ENCODE measurements at places on chromosomes 5 and 9. TPM values are rescaled to one million over a fixed set of nuclear protein-coding genes. Genes with fewer than 3 reads are reported as not detected.
A peak's percentile ranks its signal among the peaks of the same experiment; 100 is the strongest.

- H3K27me3 ChIP-seq = no peaks in the 10 kb centered on the region
- H3K27ac ChIP-seq = no peak overlapping the region
- DNase-seq = no peak
- no peaks in the 10 kb centered on the region for H3K36me3 ChIP-seq
Observed at GRCh38 chr9:71179183-71179582, 57.8 kb upstream of the TRPM3 start.

DNA sequence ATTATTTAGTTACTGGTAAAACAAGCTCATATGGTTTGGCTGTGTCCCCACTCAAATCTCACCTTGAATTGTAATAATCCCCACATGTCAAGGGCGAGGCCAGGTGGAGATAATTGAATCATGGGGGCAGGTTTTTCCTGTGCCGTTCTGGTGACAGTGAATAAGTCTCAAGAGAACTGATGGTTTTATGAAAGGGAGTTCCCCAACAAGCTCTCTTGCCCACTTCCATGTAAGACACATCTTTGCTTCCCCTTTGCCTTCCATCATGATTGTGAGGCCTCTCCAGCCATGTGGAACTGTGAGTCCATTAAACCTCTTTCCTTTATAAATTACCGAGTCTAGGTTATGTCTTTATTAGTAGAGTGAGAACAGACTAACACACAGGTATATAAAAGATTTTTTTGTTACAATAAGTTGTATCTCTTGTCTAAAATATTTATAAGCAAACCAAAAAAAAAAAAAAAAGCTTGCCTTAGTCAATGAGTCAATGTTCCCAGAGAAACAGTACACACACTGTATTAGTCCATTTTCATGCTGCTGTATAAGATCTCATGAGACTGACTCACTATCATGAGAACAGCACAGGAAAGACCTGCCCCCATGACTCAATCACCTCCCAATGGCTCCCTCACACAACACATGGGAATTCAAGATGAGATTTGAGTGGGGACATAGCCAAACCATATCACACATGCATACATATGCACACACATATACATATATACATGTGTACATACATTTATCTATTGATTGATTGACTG is 138.3 kb downstream of the BASP1 start:
- no peaks in the 10 kb centered on the region for H3K27me3 ChIP-seq
- H3K36me3 ChIP-seq = no peaks in the 10 kb centered on the region
- no peak overlapping the region for H3K4me3 ChIP-seq
- DNase-seq = no peak

- no peaks in the 10 kb centered on the region for H3K36me3 ChIP-seq
- no peak overlapping the region for H3K4me3 ChIP-seq
- H3K27ac ChIP-seq = no peak overlapping the region
- DNase-seq = no peak
- H3K4me1 ChIP-seq = no peaks in the 10 kb centered on the region
Observed at GRCh38 chr9:70283848-70284247, 25.1 kb downstream of the SMC5 start.

- H3K27me3 ChIP-seq = no peaks in the 10 kb centered on the region
- no peak for DNase-seq
Observed at GRCh38 chr5:108687595-108688200, 60.0 kb upstream of the FER start.

Gene CD14
- 10.5 TPM for total RNA-seq

GRCh38 chr9:93133681-93134014 is 403 bp downstream of the NINJ1 start:
- H3K36me3 ChIP-seq = no peaks in the 10 kb centered on the region
- no peak for DNase-seq
- H3K4me1 ChIP-seq = peaks cover 67% of the 10 kb centered on the region
- H3K27me3 ChIP-seq = no peaks in the 10 kb centered on the region
- H3K4me3 ChIP-seq = peak overlapping the region; percentile 75
- peak overlapping the region; percentile 94 for H3K27ac ChIP-seq

DNA sequence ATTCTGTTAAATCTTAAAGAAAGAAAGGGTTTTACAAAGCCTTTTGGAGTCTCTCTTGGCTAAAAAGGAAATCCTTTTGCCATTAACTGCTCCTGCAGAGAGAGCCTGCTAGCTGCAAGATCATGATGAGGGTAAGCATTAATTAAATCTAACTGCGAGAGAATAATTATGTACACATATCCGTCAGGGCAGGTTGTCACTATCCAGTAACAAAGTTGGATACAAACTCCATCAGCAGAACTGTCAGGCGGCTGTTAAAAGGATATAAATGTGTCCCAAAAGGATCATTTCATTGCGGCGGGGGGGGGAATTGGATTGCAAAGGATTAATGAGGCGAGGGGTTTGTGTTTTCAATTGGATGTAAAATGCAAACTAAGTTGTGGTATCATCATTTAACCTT is 289.3 kb downstream of the ASTN2 start:
- H3K4me3 ChIP-seq = no peak overlapping the region
- H3K36me3 ChIP-seq = no peaks in the 10 kb centered on the region
- H3K27me3 ChIP-seq = no peaks in the 10 kb centered on the region
- no peak overlapping the region for H3K27ac ChIP-seq
- no peaks in the 10 kb centered on the region for H3K4me1 ChIP-seq
- DNase-seq = no peak

- no peaks in the 10 kb centered on the region for H3K27me3 ChIP-seq
- H3K4me3 ChIP-seq = no peak overlapping the region
- no peaks in the 10 kb centered on the region for H3K36me3 ChIP-seq
- H3K4me1 ChIP-seq = no peaks in the 10 kb centered on the region
Observed at GRCh38 chr5:144191998-144192397, 21.3 kb downstream of the KCTD16 start.

- no peak overlapping the region for H3K4me3 ChIP-seq
- H3K4me1 ChIP-seq = peaks cover 15% of the 10 kb centered on the region
- H3K36me3 ChIP-seq = no peaks in the 10 kb centered on the region
- DNase-seq = peak; percentile 68
- H3K27me3 ChIP-seq = no peaks in the 10 kb centered on the region
Observed at GRCh38 chr9:127575875-127576778, 36.0 kb upstream of the STXBP1 start.

- H3K27me3 ChIP-seq = no peaks in the 10 kb centered on the region
- H3K36me3 ChIP-seq = no peaks in the 10 kb centered on the region
- no peak for DNase-seq
- no peak overlapping the region for H3K27ac ChIP-seq
- H3K4me1 ChIP-seq = no peaks in the 10 kb centered on the region
Observed at GRCh38 chr5:28751396-28751795, 1713.0 kb upstream of the CDH9 start.

Gene CCNO
- 3.1 TPM for total RNA-seq

GRCh38 chr9:127277099-127277498 is 12.5 kb downstream of the GARNL3 start:
- no peak for DNase-seq
- peaks cover 3% of the 10 kb centered on the region for H3K4me1 ChIP-seq
- no peaks in the 10 kb centered on the region for H3K27me3 ChIP-seq
- peak overlapping the region; percentile 46 for H3K27ac ChIP-seq
- no peaks in the 10 kb centered on the region for H3K36me3 ChIP-seq

DNA sequence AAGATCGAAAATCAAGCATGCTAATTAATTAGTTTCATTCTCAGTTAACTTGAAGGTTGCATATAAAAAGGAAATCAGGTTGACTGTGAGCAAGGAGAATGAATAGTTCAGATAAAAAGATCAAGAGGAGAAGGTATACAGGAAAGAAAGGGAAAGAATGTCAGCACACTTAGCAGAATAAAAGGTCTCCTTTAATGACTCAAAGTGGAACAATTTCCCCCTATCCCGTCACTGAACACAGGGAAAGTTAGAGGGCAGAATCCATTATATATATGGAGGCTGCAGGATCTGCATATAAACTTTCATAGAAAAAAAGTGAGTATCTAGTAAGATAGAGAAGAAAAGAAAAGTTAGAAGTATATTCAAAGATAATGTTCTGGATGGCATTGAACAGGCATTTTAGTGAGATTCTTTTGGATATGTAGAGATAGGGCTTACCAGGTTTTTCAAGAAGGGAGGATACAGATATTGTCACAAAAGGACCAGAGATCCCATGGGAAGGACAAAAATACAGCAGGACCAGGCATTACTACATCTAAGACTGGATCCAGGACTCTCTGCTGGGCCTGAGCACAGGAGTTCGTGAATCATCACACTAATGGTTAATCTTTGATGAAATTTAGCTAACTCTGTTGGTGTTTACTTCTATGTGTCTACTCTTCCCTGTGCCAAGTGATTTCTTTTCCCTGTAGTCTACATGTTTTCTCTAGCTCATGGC is 988.2 kb upstream of the ARRDC3 start:
- no peak for DNase-seq
- H3K36me3 ChIP-seq = no peaks in the 10 kb centered on the region
- H3K27ac ChIP-seq = no peak overlapping the region
- no peak overlapping the region for H3K4me3 ChIP-seq
- no peaks in the 10 kb centered on the region for H3K27me3 ChIP-seq

DNA sequence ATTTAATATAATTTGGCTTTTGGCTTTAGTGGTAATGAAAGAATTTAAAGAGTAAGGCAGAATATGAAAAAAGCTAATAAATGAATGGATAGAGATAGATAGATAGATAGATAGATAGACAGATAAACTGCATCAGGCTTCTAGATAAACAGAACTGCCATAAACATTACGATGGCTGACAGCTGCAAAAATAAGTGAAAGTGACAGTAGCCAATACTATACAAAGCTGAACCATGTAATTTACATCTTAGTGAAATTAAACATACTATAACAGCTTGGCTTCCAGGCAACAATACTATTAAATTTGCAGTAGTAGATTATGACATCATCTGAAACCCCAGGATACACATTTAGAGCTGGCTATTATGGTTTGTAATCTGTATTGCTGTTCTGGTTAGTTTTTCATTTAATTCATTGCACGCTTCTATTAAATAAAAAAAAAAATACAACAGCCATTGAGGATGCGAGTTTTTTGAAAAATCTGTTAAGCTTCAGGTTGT is 1354.8 kb downstream of the PTPRD start:
- no peaks in the 10 kb centered on the region for H3K36me3 ChIP-seq
- H3K27me3 ChIP-seq = no peaks in the 10 kb centered on the region
- H3K4me1 ChIP-seq = no peaks in the 10 kb centered on the region
- H3K27ac ChIP-seq = no peak overlapping the region
- no peak overlapping the region for H3K4me3 ChIP-seq
- no peak for DNase-seq

DNA sequence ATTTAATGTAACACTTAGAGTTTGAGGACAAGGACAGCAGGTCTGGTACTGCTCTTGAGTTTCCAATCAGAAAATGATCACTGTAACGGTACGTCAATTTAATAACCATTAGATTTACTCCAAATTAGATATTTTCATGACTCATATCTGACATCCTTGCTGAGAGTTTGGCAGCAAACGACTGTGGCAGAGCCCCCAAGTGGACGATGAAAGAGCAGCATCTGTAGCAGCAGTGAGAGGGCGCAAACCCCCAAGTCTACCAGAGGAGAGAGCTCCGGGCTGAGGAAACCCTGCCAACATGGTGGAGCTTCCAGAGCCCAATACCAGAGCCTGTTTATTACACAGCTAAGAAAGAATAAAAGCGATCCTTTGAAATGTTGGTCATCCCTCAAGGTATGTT is 73.2 kb upstream of the EPB41L4A start:
- no peaks in the 10 kb centered on the region for H3K36me3 ChIP-seq
- no peak overlapping the region for H3K27ac ChIP-seq
- peak; percentile 69 for DNase-seq
- H3K27me3 ChIP-seq = no peaks in the 10 kb centered on the region
- no peak overlapping the region for H3K4me3 ChIP-seq
- H3K4me1 ChIP-seq = no peaks in the 10 kb centered on the region

Gene PCDHB9
- total RNA-seq = 0.40 TPM

- H3K27me3 ChIP-seq = no peaks in the 10 kb centered on the region
- H3K27ac ChIP-seq = no peak overlapping the region
- no peaks in the 10 kb centered on the region for H3K36me3 ChIP-seq
- DNase-seq = no peak
- H3K4me1 ChIP-seq = no peaks in the 10 kb centered on the region
Observed at GRCh38 chr9:121141706-121142105, 60.0 kb downstream of the RAB14 start.

DNA sequence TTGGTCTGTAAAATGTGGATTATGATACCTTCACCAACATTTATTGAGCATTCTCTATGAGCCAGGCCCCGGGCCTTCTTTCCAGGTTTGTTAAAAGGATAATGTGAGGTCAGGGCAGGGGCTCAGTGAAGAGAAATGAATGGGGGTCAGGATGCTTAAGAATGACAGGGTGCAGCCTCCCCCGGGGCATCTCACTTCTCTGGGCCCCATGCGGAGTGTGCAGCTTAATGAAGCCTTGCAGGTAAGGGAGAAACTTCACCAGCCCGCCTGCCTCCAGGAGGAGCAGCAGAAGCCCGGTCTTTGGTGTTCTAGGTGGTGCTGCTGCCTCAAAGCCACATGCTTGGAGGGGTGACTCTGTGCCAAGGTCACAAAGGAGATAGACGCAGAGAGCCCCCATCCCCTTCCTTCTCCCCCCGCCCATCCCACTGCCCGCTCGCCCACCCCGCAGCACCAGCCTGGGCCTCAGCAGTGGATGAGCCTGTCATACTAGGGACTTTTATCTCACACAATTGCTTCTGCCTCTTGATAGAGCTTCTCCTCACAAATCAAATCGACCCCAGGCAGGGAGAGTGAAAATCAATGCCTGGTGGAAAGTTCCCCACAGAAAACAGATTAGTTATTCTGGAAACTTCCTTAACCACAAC is 244.8 kb downstream of the PBX3 start:
- no peaks in the 10 kb centered on the region for H3K4me1 ChIP-seq
- no peaks in the 10 kb centered on the region for H3K27me3 ChIP-seq
- no peak overlapping the region for H3K27ac ChIP-seq
- peak; percentile 15 for DNase-seq

GRCh38 chr5:178940569-178941360 is at the start of gene ZNF454:
Gene ZNF454, plus strand, starts transcription at chr5:178941198. Its CDS starts 1,594 bp downstream, at chr5:178942792.
- peak within 1 kb of the TSS; percentile 64 for H3K4me3 ChIP-seq
- H3K27me3 ChIP-seq = no peaks in the 10 kb centered on the region
- no peaks in the 10 kb centered on the region for H3K4me1 ChIP-seq
- peak within 1 kb of the TSS; percentile 70 for H3K27ac ChIP-seq
- DNase-seq = peak; percentile 80

DNA sequence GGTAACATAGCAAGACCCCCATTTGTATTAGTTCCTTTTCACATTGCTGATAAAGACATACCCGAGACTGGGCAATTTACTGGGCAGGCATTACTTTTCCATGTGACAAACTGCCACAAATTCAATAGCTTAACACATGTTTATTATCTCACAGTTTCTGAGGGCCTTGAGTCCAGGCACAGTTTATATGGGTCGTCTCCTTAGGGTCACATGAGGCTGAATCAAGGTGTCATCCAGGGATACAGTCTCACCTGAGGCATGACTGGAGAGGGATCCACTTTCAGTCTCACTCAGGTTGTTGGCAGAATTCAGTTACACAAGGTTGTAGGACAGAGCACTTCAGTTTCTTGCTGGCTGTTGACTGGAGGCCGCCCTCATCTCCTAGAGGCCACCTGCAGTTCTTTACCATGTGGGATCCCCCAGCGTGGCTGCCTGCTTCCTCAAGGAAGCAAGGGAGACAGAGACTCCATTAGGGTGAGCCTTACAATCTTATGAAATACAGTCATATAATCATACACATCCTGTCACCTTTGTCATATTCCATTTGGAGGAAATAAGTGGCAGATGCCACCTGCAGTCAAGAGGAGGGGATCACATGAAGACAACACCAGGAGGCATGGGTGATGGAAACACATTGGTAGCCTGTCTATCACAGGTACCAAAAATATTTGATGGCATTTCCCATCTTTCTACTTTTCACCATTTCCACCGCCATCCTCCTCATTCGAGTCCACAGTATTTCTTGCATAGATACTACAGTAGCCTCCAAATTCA is 15.1 kb upstream of the ERAP1 start:
- no peak overlapping the region for H3K27ac ChIP-seq
- no peaks in the 10 kb centered on the region for H3K27me3 ChIP-seq
- H3K4me3 ChIP-seq = no peak overlapping the region
- DNase-seq = no peak
- no peaks in the 10 kb centered on the region for H3K36me3 ChIP-seq

- H3K27ac ChIP-seq = no peak overlapping the region
- H3K36me3 ChIP-seq = no peaks in the 10 kb centered on the region
- no peak overlapping the region for H3K4me3 ChIP-seq
- no peak for DNase-seq
Observed at GRCh38 chr9:113720495-113720894, 155.6 kb upstream of the ZNF618 start.
